ENCODE measurements at places on chromosomes 16 and 17.

DNA sequence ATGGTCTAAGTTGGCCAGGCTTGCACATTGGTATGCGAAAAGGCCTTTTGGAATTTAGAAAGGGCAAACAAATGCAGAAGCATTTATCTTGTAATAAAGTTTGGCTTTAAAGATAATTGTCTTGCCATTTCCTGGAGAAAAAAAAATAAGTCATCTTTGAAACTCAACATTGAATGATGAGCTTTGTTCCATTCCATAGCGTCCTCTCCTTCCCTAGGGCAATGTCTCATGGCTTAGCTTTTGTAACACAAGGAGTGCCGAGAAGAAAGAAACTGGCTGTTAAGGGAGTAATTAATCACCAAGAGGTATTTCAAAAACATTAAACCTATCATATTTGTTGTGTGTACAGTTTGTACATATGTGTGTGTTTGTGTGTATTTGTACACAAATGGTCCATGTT lies 372.3 kb downstream of the NPIPA8 start:
- DNase-seq: no peak

- no peak for DNase-seq
These were observed 31.5 kb upstream of the IRX6 start for GRCh38 chr16:55292491-55292890.

DNA sequence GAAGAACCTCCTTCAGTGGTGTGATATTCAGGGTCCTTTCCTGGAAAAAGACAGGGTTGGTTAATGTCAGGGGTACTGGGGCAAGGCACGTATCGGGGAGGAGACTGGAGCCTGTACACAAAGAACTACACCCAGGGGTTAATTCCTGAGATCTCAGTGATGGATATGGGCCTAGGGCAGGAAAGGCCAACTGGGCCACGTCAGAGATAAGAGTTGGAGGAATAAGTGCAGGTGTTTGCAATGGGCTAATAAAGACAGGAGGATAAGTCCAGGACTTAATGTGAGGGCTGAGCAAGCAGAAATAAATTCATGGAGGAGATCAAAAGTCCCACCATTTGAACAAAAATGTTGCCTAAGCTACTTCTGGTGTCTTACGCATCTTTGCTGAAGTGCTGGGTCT lies 10.4 kb upstream of the HERPUD1 start:
- no peak for DNase-seq

- no peak for DNase-seq
These were observed 178.3 kb downstream of the CDK5R1 start for GRCh38 chr17:32664936-32665583.

DNA sequence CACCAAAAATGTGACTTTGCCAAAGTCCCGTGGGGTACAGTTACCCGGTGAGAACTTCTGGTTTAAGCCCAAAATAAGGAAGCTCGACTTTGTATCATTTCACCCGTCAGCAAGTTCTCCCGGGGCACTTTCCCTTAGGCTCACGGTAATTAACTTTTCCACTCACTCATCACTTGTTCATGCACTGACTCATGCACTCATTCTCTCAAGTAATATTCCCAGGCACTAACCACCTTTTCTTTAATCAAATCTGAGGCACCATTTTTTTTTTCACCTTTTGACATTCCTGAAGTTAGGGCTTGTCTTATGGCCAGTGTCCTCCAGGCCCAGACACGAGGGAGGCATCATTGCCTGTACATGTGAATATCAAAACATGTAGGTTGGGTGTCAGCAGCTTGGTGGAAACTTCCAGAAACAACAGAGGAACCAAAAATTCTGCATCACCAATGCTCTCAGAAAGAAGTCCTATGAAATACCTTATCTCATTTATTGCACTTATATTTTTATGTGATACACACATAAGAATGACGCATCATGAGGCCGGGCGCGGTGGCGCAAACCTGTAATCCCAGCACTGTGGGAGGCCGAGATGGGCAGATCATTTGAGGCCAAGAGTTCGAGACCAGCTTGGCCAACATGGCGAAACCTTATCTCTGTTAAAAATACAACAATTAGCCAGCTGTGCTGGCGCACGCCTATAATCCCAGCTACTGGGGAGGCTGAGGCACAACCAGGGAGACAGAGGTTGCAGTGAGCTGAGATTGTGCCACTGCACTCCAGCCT lies 36.1 kb upstream of the ATP2C2 start:
- DNase-seq: no peak

- no peak for DNase-seq
These were observed 24.3 kb upstream of the B4GALNT2 start for GRCh38 chr17:49108318-49108717.

DNA sequence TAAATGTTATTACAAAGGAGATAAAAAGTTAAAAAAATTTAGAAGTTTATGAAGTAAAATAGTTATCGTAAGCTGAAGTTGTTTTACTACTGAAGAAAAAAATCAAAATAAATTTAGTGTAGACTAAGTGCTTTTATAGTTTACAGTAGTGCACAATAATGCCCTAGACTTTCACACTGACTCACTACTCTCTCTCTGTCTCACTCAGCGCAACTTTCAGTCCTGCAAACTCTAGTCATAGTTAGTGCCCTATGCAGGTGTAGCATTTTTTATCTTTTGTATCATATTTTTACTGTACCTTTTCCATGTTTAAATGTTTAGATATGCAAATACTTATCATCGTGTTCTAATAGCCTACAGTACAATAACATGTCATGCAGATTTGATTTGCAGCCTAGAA lies 17.7 kb upstream of the TOM1L1 start:
- no peak for DNase-seq

GRCh38 chr17:60352071-60352470 lies 39.9 kb downstream of the USP32 start:
- DNase-seq: no peak

DNA sequence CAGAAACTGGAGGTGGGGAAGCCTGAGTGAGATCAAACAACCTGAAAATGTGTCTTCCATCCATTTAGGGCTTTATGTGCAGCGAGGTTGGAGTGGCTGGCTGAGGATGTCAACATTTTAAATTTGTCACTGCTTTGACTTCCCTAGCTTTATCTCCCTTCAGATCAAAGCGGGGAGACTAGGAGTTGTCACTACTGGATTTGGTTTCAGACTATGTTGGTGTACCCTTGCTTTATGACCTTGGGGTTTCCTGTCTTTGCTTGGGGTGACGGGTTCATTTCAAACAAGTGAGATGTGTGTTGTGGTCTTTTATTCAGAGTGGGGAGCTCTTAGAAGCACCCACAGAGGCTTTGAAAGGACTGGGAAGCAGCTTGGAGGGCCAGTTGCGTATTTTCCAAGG lies 25.6 kb downstream of the MSI2 start:
- DNase-seq: peak; percentile 19

DNA sequence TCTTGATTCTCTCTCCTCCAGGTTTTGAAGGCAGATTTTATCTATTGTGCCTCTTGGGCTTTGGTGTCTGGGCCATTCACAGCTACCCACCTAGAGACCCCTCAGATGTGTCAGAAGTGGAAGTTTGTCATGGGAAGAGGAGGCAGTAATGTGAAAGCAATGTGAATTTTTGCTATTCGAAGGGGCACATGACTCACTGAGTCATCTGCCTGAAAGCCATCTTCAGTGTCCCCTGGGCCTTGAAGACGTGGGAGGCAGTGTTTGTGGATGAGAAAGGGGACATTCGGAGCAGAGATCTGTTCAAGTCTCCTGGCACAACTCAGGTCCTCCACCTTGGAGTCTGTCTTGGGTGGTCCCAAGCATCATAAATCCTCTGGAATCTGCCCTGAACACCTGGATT lies 530.2 kb downstream of the NPIPA7 start:
- DNase-seq: no peak

DNA sequence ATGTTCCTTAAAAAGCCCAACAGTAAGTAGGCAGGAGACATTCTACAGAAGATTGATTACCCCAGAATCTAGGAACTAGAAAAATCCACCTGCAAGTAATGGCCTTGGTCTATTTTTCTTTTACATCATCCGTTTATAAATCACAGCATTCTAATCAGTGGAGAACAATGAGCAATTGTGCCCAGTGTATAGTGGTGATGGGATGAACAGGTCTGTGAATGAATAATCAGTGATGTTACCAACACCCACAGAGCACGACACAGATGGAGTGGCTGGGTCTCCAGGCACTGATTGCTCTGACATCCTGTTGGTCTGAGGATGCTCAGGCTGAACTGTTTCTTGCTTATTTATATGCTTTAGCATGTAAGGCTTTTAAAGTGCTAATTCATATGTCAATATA lies 1251.2 kb upstream of the CDH8 start:
- no peak for DNase-seq

- no peak for DNase-seq
These were observed 3.0 kb downstream of the NTAN1 start for GRCh38 chr16:15052747-15053476.

GRCh38 chr16:89156740-89157645 lies 14.6 kb upstream of the CDH15 start:
- no peak for DNase-seq

DNA sequence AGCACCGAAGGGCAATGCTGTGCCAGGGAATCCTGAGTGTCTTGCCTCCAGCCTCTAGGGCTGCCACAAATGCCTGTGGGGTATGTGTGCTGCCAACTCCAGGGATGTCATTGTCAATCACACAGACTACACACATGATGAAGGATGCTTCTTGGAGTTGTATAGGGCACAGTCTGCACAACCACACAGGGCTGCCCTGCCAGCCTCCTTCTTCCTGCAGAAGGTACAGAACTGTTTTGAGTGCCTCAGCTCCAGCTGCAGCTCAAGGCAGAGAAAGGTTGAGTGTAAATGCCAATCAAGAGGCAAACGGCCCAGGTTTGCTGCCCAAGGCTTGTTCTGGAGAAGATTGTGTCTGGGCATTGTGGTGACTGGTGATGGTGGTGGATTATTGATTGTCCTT lies 15.6 kb downstream of the SCNN1B start:
- no peak for DNase-seq

GRCh38 chr17:27224526-27225315 lies 69.2 kb upstream of the WSB1 start:
- no peak for DNase-seq

DNA sequence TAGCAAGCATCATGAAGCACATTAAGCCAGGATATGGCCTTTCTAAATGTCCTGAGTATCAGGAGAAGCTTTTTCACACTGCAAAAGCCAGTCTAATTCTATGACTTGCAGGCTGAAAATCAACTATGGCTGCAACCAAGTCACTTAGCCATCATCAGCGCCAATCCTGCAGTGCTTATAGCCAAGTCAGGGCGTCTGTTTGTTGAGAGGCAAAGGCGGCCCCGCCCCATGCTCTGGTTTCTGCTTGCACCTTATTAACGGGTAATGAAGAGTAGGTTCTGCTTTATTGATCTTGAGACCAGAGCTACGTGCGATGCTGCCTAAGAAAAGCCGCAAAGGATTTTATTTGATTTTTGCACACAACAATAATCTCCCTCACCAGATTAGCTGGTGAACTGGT lies 88.4 kb downstream of the CDH13 start:
- no peak for DNase-seq

DNA sequence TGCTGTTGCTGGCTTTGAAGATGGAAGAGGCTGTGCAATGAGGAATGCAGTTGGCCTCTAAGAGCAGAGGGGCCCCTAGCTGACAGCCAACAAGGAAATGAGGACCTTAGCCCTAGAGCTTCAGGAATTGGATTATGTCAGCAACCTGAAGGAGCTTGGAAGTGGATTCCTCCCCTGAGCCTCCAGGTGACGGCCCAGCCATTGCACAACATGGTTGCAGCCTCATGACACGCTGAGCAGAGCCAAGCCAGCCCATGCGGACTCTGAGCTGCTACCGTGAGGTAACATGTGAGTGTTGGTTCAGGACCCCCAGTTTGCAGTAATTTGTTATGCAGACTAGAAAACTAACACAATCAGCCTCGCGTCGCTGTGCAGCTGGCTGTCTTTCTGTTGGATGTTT lies 20.2 kb downstream of the CCDC42 start:
- no peak for DNase-seq

DNA sequence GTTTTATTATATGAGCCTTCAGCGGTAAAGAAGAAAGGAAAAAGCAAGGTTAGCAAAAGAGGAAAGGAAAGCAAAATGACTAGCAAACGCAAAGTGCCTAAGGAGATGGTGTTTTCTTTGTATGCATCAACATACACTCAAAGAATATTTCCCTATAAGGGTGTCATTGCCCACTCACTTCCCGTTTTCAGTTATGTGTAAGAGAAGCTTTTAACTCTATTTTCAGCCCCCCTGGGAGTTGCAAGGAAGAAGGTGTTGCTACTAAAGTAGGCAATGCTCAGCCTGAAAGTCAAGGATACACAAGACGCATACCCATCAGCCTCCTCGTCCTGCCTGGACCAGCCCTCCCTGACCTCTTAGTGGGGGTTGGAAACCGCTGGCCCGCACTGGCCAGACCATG lies 267.7 kb upstream of the ZFHX3 start:
- no peak for DNase-seq

GRCh38 chr17:10077561-10078299 lies 120.7 kb downstream of the GAS7 start:
- no peak for DNase-seq

DNA sequence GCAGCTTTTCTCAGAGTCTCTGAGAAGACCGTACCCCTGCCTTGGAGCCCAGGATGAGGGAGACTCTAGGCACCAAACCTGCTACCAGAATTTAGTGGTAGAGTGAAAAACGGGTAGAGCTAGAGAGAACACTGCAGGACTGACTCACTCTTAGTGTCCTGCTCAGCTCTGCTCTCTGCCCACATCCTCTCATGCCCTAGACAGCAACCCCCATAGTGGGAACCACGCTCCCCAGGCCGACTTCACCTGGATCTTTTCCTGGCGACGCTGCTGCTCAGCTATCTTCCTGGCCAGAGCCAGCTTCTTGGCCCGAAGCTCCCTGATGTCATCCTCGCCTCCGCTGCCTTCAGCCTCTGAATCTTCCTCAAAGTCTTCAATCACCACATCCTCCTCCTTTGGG lies 26.7 kb downstream of the HIC1 start:
- no peak for DNase-seq

DNA sequence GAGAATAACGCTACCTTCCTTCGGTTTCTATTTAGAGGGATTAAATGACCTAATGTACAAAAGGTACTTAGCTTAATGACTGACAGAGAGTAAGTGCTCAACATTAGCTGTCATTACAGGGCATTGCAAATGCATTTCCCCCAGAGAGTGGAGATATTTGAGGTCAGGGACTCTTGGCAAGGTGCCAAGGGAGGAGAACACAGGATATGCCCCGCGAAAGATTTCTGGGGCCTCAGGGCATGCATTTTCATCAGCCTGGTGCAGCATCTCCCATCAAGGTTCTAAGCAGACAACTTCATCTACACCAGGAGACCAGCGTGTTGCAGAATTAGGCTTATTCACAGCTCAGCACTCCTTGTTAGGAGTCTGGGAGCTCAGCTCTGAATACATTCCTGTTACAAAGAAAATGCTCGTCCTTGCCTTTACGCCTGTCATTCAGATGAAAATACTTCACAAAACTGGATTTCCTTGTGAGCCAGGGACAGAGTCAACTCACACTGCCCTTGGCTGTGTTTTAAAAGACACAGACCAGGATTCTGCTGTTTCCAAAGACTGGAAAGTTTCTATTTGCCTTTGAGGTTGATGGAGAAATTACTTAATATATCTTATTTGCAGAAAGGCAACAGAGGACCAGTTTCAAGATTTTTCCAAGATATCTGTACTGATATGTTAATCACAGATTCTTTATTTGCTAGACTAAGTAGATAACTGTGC lies 108.2 kb downstream of the VAT1L start:
- no peak for DNase-seq

Measured in CD4-positive, alpha-beta T cell treated with Interleukin-17A for 4 hours (primary cell).